NAMALWA (cell line): ENCODE measurements at places on chromosomes 7 and 10.

GRCh38 chr10:15433850-15434537, 62.9 kb upstream of the FAM171A1 start:
- DNase-seq = peak; percentile 66

DNA sequence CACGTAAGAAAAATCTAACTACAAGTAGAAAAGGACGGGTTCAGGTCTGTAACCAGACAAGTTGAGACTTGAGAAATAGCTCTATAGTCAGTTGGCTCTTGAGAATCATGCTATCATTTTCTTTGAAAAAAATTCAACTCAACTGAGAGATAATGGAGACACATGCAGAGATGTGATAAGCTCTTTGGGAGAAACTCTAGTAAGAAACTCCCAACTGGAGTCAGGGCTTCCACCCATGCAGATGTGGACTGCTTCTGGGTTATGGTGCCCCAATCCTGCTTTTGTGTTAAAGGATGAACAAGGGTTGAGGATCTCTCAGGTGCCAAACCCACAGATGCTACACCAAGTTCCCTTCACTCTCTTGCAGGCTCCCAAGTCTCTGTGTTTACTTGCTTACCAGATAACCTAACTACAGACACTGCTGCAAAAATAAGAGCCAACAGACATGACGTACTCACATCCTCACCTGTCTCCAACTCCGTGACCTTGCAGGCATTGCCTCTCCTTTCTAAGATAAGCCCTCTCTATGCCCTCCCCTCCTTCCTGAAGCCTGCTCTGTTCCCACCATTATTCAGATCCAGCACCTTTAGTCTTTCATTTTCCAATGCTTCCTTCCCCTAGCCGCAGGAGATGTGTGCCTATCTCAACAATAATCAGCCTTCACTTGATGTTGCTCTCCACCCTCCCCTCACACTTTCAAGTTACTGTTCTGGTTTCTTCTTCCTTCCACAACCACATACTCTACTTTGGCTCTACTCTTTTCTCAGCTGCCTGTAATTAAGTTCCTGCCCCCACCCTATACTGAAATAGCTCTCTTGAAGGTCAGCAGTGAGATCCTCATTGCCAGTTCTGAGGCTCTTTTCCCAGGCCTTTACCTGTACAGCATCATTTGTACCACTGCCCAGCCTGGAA, 130.0 kb downstream of the ICA1 start:
- no peak for DNase-seq

DNA sequence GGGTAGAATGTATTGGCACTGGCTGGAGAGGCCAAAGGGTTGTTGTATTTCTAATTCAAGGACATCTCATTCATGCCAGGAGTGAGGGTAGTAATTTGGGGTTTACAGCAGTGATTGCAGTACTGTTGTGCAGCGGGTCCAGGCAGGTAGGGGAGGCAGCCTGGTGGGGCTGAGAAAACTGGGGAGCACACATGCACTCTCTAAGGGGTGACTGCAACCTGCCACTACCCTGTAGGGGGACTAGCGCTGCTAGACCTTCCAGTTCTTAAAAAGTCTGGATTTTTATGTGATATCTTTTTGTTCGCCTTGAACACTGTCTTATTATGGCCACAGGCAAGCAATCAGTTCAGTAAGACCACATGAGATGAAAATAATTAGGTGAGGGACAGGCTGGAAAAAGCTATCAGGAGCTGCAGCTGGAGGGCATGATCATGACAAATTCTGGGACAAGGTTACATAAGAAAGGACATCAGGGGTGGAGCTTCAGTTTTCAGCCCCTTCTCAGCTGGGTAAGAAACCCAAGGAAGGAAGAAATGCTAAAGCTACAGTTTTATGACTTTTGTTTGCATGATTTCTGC, 149.0 kb downstream of the ARHGAP21 start:
- DNase-seq = no peak

DNA sequence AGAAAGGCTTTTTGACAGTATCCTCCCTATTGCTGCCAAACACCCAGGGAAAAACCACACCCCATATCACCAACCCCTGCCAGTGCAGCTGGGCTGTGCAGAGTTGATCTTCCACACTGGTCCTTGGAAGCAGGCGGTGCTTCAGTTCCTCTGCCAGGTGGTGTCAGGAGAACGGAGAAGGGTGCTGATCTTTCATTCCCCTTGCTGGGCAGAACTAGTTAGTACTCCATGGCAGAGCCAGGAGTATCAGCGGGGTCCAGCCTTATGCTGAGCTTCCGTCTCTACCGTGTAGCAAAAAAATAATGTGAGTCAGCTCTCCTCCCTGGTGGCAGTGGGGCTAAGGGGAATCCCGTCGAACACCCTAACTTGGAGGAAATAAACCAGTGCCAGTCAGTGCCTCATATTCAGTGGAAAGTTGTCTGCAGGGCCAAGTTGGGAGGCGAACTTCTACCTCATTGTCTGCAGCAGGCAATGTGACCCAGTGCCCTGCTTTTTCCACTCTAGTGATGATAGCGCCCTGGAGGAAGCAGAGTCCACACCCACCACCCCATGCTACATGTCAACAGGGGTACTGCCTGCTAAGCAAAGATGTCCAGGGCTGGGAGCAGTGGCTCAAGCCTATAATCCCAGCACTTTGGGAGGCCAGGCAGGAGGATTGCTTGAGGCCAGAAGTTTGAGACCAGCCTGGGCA, 175.4 kb downstream of the AUTS2 start:
- DNase-seq = no peak

- DNase-seq = peak; percentile 72
Measured at GRCh38 chr7:34320926-34321661, 336.9 kb upstream of the NPSR1 start.

DNA sequence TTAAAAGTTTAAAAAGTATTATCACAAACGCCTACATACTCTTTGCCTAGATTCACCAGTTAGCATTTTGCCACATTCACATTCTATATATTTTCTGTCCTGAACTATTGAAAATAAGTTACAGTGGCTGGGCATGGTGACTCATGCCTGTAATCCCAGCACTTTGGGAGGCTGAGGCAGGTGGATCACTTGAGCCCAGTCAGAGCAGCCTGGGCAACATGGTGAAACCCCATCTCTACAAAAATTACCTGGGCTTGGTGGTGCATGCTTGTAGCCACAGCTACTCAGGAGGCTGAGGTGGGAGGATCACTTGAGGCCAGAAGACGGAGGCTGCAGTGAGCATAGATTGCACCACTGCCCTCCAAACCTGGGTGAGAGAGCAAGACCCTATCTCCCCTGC, 5.3 kb downstream of the ARPC1A start:
- DNase-seq = no peak

- no peak for DNase-seq
Measured at GRCh38 chr10:90788968-90789367, 68.9 kb downstream of the HTR7 start.

DNA sequence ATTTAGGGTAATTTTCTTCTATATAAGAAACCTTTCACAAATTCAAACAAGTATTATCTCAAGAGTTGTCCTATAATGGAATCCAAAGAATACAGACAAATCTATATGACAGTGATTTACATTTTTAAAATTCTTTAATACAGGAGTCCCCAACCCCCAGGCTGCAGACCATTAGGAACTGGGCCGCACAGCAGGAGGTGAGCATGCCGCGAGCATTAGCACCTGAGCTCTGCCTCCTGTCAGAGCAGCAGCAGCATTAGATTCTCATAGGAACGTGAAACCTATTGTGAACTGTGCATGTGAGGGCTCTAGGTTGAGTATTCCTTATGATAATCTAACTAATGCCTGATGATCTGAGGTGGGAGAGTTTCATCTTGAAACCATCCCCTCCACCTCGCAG, 37.7 kb downstream of the SNX13 start:
- DNase-seq = no peak

DNA sequence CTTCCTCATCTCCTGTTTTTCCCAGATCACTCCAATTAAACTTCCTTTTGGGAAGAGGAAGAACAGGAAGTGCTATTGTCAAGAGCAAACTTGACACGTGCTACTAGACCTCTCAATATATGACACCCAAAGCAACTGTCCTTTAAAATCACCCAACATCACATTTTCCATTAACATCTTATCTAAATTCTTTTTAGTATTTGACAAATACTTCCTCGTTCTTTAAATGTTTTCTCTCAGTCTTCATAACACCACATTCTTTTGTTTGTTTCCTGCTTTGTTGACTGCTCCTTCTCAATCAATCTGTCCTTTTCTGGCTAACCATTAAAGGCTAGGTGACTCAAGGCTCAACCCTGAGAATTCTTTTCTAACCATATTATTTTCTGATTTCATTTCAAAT, 7.1 kb upstream of the TFPI2 start:
- no peak for DNase-seq

- DNase-seq = no peak
Measured at GRCh38 chr7:66050990-66051448, 24.6 kb upstream of the ASL start.

- no peak for DNase-seq
Measured at GRCh38 chr7:49772916-49773217, 571 bp upstream of the VWC2 start.

- no peak for DNase-seq
Measured at GRCh38 chr7:114720725-114721124, 201.2 kb upstream of the MDFIC start.

DNA sequence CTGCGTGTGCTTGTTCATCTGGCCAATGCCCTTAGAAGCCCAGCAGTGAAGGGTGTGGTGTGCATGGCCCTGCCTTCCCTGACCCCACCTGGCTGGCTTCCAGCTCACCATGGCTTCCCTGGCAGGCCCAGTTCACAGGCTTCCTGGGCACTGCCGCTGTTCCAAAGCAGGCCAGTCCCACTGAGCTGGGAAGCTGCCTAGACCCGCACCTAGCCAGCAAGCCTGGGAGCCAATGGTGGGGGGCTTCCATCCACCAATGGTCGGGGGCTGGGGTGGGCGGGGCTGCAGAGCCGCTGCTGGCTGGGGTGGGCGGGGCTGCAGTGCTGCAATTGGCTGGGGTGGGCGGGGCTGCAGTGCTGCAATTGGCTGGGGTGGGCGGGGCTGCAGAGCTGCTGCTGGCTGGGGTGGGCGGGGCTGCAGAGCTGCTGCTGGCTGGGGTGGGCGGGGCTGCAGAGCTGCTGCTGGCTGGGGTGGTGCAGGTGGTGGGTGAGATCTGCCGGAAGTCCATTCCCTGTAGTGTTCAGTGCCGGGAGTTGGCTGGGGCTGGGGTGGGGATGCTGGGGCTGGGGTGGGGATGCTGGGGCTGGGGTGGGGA, 12.4 kb downstream of the CALY start:
- peak; percentile 73 for DNase-seq

- no peak for DNase-seq
Measured at GRCh38 chr10:10045765-10046028, 972.0 kb upstream of the CELF2 start.

- no peak for DNase-seq
Measured at GRCh38 chr10:98096731-98097130, 37.7 kb upstream of the R3HCC1L start.

DNA sequence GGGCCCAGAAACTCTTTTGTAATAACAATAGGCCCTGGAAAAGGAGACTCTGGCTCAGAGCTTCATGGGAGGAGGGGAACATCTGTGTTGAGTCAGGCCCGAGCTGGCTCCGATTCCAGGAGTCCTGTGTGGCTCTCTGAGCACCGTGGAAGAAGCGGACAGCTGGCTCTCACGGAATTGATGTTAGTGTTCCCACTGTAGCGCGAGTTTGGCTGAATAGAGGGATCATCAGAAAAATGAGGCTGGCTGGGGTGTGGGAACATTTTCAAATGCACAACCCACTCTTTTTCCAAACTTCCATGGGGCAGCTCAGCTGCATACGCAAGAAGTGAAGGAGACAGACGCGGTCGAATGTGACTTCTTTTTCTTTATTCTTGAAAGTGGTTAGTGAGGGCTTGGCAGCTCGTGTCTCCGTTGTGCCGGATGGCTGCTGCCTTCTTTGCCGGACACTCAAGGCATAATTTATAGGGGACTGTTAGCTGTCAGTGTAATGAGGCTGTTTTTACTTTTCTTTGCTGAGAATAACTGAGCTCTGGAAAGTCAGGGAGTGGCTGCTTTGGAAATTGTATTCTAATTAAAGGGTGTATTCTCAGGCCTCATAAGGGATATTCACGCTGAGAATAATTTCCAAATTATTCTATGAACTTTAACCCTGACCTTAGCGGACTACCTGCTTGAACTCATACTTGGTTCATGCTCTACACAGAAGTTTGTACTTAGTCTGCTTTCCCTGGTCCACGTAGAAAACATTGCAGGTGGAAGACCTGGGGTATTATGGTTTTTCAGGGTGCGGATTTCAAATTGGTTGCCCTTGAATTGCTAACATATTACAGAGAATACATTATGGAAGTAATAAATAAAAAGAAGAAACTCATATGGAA, 23.1 kb downstream of the MDFIC start:
- no peak for DNase-seq

- DNase-seq = peak; percentile 18
Measured at GRCh38 chr7:110839866-110840265, 251.1 kb upstream of the LRRN3 start.

GRCh38 chr10:43037942-43038782, 38.7 kb upstream of the RET start:
- DNase-seq = no peak

- DNase-seq = no peak
Measured at GRCh38 chr10:102678068-102678400, 33.8 kb downstream of the TRIM8 start.

GRCh38 chr10:84270708-84271107, 25.9 kb downstream of the RGR start:
- no peak for DNase-seq

GRCh38 chr10:126394948-126395347, 6.7 kb upstream of the ADAM12 start:
- no peak for DNase-seq

DNA sequence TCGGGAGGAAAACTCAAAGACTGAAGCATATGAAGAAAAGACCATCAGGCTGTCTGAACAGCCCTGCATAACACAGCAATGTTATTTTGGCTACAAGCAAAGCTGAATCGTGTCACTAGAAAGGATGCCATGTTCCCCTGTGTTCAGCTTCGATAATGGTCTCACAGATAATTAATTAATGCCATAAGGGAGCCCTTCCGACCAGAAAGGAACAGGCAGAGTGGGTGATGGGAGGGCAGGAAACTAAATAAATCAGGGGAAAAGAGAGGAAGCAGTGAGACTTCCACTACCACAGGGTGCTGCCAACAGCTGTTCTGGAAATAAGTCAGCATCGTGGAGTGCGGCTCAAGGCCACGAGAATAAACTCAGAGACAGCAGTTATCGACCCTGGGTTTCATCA, 3.2 kb downstream of the PTPRN2 start:
- DNase-seq = no peak

GRCh38 chr10:541750-542371, 147.6 kb downstream of the DIP2C start:
- DNase-seq = peak; percentile 84

DNA sequence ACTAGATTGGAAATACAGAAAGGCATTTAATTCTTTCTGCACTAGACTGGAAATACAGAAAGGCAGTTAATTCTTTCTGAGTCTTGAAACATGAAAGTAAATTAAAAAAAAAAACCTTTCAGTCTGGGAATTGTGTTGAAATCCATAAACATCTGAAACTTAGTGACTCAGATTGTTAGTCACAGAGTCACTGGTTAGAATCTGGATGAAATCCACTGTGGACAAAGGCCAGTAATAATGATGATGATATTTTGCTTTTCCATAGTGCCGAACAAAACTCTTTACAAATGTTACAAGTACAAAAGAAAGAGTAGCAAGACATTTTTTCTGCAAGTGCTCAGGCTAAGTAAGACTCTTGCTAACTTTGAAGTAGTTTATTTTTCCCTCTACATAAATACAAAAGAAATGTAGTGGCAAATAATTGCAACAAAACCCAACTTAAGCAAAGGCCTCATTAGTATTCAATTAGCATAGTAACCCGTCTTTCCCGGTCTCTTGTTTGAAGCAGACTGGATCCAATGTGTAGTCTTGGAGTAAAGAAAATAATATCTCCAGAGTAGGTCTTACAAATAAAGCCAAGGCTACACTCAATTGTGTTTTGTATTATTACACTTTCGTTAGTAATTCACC, 5.8 kb upstream of the PRTFDC1 start:
- no peak for DNase-seq
